Epithelial cell of alveolus of lung (primary cell): ENCODE measurements at places on chromosomes 5 and 9. TPM values are rescaled to one million over a fixed set of nuclear protein-coding genes. Genes with fewer than 3 reads are reported as not detected.

The BTNL3 gene
- total RNA-seq: not detected in 2 replicates

The NELFB gene
- total RNA-seq: 49.1 and 60.2 TPM in 2 replicates

The TNC gene
- total RNA-seq: 46.0 and 268 TPM in 2 replicates

The C9orf50 gene
- 0.13 TPM in 1 of 2 replicates, not detected in the other for total RNA-seq

The BTNL8 gene
- total RNA-seq: not detected in 2 replicates

The ADAM19 gene
- 8.5 and 57.0 TPM in 2 replicates for total RNA-seq
